ENCODE measurements at places on chromosomes 6 and 20. TPM values are rescaled to one million over a fixed set of nuclear protein-coding genes. Genes with fewer than 3 reads are reported as not detected.

C6orf47 gene
- 33.7 TPM for polyA plus RNA-seq

GRCh38 chr6:117558818-117559217 lies 43.5 kb downstream of the GOPC start:
- DNase-seq: no peak

- DNase-seq: no peak
These were observed 655.0 kb downstream of the QKI start for GRCh38 chr6:164069350-164069990.

GRCh38 chr6:15960740-15961634 lies 167.9 kb upstream of the MYLIP start:
- no peak for DNase-seq

NKAIN4 gene
- not detected for polyA plus RNA-seq
